A549 treated with CORT108297 at 1 μM for 4 hours (cell line): ENCODE measurements at places on chromosomes 13 and 19. TPM values are rescaled to one million over a fixed set of nuclear protein-coding genes. Genes with fewer than 3 reads are reported as not detected.

Gene OVOL3
- 0.15 to 0.74 TPM (median 0.38 TPM) in 4 of 5 replicates, not detected in the other for total RNA-seq

Gene SYNGR4
- 2.5 to 3.7 TPM (median 3.2 TPM) in 5 replicates for total RNA-seq

Gene BRCA2
- total RNA-seq = 3.0 to 6.8 TPM (median 3.7 TPM) in 5 replicates

Gene LDLR
- 24.0 to 29.8 TPM (median 26.6 TPM) in 5 replicates for total RNA-seq

Gene C19orf73
- 1.1 to 2.3 TPM (median 1.9 TPM) in 5 replicates for total RNA-seq

Gene FFAR1
- total RNA-seq = 0.05 TPM in 1 of 5 replicates, not detected in the others

Gene SLC46A3
- total RNA-seq = 1.5 to 2.0 TPM (median 1.8 TPM) in 5 replicates

Gene ONECUT3
- total RNA-seq = not detected in 5 replicates

Gene MAST3
- 1.7 to 2.6 TPM (median 2.3 TPM) in 5 replicates for total RNA-seq

Gene FXYD5
- 199 to 233 TPM (median 227 TPM) in 5 replicates for total RNA-seq

Gene BSG
- total RNA-seq = 715 to 760 TPM (median 743 TPM) in 5 replicates
